ENCODE measurements at places on chromosomes 1 and 21.

GRCh38 chr1:28832966-28833365, 21.0 kb downstream of the OPRD1 start:
- DNase-seq: no peak

DNA sequence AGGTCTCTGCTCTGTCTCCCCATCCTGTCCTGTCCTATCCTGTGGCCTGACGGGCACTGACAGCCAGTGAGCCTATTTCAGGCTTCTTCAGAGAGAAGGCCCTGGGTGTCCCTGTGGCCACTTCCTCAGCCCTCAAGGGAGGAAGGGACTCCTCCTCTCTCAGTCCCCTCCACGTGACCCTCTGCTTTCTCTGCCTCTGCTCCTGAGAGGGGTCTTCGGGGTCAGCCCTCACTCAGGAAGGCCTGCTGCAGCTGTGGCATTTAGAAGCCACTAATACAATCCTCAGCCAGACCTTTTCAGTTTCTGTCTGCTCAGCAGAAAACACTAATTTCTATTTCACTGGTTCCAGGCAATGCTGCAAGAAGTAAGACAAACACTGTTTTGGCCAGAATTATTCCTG, 43.6 kb upstream of the ETV3 start:
- no peak for DNase-seq

DNA sequence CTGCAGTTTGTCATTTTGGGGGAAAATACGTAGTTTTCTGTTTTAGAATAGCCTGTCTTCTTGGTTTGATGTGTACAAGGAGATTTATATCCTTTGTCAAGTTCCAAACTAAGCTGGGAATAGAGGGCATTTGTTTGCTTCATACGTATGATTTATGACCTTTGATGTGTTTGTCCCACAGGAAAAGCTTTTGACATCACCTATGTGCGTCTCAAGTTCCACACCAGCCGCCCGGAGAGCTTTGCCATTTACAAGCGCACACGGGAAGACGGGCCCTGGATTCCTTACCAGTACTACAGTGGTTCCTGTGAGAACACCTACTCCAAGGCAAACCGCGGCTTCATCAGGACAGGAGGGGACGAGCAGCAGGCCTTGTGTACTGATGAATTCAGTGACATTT, 79.9 kb downstream of the LAMC1 start:
- DNase-seq: no peak

DNA sequence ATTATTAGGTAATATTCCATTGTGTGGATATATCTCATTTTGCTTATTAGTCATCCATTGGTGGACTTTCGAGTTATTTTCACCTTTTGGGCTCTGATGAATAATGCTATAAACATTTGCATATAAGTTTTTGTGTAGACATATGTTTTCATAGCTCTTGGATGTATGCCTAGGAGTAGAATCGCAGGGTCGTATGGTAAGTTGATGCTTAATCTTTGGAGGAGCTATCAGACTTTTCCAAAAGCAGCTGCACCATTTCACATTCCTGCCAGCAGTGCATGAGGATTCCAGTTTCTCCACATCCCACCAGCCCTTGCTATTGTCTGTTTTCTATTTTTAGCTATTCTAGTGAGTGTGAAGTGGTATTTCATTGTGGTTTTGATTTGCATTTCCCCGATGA, 120.3 kb upstream of the TMEM51 start:
- DNase-seq: no peak

DNA sequence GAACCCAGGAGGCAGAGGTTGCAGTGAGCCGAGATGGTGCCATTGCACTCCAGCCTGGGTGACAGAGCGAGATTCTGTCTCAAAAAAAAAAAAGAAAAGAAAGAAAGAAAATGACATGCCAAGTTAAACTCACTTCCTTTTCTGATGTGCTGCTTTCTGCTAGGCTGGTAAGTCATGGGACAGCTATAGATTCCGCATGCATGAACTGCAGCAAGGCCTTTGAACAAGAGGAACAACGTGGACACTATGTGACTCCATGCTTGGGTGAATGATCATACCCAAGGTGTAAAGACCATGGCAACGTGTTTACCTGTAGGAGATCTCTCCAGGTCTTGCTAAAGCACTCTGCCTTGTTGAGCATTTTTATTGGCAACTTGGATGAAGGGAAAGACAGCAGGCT, 10.3 kb upstream of the TTF2 start:
- DNase-seq: no peak
